ENCODE measurements at places on chromosomes 3 and 15.

- no peak for DNase-seq
Measured at GRCh38 chr15:74800559-74801094, 12.0 kb upstream of the LMAN1L start.

DNA sequence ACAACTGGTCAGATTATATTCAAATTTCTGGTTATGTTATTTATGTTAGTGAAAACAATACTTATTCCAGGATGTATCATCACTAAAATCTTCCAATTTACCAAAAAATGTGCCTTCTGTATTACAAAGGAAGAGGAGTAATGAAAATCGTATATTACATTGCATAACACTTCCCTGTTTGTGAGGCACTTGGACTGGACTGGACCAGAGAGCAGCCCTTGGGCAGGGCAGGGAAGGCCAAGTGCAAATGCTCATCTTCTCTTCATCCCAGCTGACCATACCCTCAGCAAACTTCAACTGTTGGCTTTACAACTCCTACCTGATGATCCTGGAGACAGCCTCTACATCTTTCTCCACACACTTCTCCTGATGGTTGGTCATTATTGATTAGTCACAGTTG is 285.7 kb upstream of the MME start:
- DNase-seq: no peak

GRCh38 chr15:29409890-29410289 is 140.3 kb upstream of the NSMCE3 start:
- DNase-seq: no peak

DNA sequence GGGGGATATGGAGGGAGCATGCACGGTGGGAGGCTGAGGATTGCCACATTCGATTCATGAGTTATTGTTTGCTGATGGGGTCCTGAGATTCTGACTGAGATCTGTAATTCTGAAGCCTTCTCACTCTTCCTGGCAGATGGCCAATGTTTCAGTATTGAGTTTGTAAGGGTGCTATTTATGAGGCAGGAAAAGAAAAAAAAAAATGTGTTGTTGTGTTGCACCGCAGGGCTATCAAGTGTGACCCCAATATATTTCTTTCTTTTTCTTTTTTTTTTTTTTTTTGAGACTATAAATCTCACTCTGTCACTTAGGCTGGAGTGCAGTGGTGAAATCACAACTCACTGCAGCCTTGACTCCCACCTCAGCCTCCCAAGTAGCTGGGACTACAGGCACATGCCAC is 3.2 kb upstream of the SENP2 start:
- DNase-seq: no peak

DNA sequence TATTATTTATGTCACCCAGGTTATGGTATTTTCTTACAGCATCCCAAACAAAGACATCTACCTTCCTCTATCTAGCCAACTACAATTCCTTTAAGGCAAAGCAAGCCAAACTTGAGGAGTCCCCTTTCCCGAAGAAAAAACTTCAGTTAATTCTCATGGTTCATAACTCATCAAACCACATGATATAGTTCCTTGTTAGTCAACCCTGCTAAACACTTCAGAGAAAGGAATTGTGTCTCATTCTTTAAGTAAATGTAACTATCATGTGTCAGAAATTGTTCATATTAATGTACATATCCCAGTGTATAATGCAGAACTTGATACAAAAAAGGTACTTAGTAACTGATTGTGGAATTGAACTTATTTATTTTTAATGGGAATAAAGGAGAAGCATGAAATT is 44.4 kb downstream of the ST3GAL6 start:
- no peak for DNase-seq

GRCh38 chr3:152591515-152591914 is 243.4 kb upstream of the P2RY1 start:
- DNase-seq: no peak

DNA sequence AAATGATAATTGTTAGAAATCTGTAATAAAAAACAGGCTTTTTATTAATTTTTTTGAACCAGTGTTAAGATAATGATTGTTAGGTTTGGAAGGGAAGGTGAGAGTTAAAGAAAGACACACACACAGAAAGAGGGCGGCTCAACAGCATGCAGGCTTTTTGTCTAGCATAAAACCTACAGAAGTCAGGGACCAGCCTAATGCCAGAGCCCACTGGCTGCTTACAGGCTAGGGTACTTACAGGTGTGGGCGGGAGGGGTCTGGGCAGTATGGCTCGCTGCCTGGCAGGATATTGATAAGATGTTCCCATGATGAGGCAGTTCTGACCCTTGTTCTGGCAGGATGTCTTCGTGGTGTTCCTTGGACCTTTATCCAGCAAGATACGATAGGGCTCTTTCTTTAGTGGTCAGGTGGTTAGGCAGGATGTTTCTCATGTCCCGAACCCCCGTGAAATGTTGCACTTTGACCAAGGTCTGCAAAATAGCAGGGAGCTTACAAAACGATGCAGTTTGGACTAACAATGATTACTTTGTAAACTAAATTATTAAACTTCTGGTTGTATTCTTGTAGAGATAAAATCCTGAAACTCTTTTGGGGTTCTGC is 84.7 kb downstream of the DCUN1D1 start:
- no peak for DNase-seq

- DNase-seq: no peak
Measured at GRCh38 chr3:111617912-111618601, 22.9 kb upstream of the ZBED2 start.

DNA sequence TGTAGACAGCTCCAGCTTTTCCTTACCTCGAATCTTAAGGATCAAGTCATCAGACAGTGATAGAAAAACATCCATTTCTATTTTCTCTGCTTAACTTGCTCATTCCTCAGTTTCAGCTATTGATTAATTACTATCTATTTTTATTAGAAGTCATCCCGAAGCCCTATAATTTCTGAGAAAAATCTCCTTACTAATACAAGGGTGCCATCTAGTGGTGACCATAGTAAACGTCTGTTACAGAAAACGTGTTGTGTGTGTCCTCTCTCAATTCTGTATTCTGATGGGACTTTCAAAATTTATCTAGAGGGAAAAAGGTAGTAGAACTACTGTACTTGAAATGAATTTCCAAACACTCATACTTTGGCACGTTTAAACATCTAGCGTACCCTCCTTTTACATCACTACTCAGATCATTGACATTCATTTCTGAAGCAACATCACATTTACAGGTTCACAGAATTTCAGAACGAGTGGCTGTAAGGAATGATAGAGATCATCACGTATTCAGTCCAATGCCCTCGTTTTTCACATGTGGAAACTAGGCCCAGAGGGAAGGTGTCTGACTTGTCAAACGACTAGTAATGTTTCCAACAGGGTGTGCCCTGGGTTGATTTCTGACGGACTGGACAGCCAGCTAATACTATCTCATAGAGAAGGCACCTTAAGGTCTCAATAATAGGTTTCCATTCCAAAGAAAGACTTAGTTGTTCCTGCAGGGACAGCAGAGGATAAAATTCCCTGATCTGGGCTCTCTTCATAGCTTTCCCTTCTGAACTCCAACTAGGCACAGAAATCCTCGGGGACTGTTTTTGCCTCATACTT is 25.6 kb downstream of the HACD2 start:
- DNase-seq: peak; percentile 43
